ENCODE measurements at places on chromosomes 1 and 21.

DNA sequence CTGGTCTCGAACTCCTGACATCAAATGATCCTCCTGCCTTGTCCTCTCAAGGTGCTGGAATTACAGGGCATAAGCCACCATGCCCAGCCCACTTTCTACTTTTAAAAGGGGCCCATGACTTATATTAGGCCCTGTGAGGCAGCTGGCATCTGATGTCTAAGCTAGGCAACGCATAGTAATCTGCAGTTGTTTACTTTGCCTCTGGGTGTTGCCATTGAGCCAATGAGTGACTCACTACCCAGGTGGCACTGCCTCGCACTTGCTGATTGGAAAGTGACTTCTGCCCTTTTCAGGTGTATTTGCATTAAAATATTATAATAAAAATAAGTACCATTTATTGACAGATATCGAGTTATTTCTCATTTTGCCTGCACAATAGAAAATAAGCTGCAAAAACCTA lies 84.9 kb downstream of the KIF14 start:
- no peak for DNase-seq

GRCh38 chr1:116950517-116951199 lies 40.9 kb downstream of the PTGFRN start:
- DNase-seq = no peak

GRCh38 chr1:4653328-4653660 lies 1.1 kb upstream of the AJAP1 start:
- no peak for DNase-seq

- DNase-seq = no peak
These were observed 767.3 kb upstream of the ADAMTS5 start for GRCh38 chr21:27734146-27734545.

GRCh38 chr1:203441766-203442165 lies 33.8 kb upstream of the PRELP start:
- no peak for DNase-seq

GRCh38 chr1:243751506-243751905 lies 98.5 kb downstream of the AKT3 start:
- no peak for DNase-seq

GRCh38 chr1:115331558-115332331 lies 6.3 kb downstream of the NGF start:
- DNase-seq = no peak

DNA sequence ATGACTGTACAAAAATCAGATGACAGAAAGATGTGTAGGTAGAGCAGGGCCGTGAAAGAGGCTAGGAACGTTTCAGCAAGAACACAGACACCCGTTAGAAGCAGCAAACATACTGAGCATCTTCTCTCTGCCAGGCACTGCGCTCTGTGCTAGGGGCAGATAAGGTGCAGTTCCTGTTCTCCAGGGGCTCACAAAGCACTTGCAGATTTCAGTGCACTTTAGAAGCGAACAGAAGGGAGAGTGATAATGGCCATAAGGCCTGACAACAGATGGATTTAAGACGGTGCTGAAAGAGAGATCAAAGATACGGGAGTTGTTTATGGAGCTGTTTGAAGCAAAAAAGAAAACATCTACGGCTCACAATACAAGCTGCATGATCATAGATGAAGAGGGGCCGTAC lies 200.3 kb upstream of the FOXD3 start:
- no peak for DNase-seq

DNA sequence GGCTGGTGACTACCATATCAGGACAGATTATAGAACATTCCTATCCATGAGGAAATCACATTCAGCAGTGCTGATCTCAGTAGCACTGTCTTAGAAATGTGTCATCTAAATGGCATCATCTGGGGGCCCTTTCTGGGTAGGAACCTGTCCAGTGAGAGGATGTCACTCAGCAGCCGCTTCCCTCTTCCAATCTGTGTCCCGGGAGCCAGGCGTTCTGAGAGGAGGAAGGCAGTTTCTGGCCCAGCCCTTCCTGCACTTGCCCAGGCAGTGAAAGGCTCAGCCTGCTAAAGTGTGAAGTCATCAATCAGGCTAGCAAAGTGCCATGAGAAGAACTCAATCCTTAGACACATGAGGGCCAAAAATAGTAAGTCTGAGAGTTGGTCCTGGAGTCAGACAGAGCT lies 25.6 kb downstream of the RAB4A start:
- no peak for DNase-seq

GRCh38 chr1:238606896-238607295 lies 716.2 kb upstream of the ZP4 start:
- DNase-seq = no peak

- no peak for DNase-seq
These were observed 745 bp downstream of the MUL1 start for GRCh38 chr1:20507248-20507563.

DNA sequence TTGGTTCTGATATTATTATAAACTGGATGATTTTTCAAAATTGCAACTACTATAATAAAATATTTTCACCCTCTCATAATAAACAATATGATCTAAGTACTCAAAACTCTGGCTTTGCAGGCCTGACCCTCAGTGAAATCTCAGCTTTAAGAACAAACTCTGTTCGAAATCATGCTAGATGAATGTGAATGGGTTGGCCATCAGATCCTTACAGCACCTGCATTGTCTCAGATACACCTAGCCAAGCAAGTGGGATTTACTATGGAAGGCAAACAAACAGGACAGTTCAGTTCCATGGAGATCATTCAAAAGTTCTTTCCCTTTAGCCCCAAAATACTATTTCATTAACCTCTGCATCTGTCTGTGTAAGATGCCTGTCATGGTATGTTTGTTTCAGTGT lies 44.8 kb downstream of the STYXL2 start:
- DNase-seq = no peak

DNA sequence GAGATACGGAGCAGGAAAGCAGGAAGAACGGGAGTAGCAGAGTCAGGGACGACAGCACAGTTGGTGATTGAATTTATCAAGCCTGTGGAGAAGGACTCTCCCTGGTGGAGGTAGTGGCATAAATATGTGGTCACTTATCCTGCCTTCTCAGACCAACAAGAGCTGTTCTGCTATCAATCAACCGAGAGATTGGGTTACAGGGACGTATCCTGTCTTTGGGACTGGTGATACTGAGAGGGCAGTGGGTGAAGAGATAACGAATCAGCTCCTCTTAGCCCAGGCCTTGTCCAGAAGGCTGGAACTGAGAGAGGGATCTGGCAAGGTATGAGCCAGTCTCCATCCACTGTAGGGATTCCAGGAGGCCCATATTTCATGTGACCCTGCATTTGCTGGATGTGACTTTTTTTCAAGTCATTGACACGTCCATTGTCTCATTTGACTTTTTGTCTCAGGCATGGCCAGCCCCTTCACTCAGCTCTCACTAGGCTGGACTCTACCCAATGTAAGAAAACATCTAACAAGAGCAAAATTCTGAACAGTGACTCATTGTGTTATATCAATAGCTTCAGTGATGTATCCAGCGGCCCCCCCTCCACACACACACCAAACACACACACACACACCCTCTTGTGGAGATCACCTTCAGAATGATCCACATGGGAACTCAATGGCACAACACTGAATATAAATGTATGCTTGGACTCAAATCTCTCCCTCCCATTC lies 11.3 kb downstream of the C1orf116 start:
- DNase-seq = no peak

- no peak for DNase-seq
These were observed 15.7 kb downstream of the CELSR2 start for GRCh38 chr1:109265016-109265415.

DNA sequence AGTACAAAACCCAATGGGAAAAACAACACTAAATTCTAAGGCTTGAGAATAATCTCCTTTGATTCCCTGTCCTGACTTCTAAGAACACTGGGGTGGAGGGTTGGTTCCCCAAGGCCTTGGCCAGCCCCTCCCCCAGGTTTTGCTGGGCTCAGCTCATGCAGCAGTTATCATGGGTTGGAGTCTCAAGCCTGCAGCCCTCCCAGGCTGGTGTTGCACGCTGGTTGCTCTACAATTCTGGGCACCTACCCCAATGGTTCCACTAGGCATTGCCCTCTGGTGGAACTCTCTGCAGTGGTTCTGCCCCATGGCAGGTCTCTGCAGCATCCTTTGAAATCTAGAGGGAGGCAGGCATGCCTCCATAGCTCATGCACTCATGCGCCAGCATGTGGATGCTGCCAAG lies 184.4 kb upstream of the PALMD start:
- no peak for DNase-seq

GRCh38 chr1:176466514-176466913 lies 3.5 kb downstream of the PAPPA2 start:
- DNase-seq = no peak

- DNase-seq = no peak
These were observed 401.8 kb downstream of the SRGAP2C start for GRCh38 chr1:121586369-121587229.

GRCh38 chr1:234669499-234669898 lies 59.5 kb upstream of the IRF2BP2 start:
- no peak for DNase-seq

- DNase-seq = no peak
These were observed 80.0 kb upstream of the HP1BP3 start for GRCh38 chr1:20867062-20867461.
